Activated CD8-positive, alpha-beta memory T cell treated with anti-CD3 and anti-CD28 coated beads for 24 hours (primary cell): ENCODE measurements at places on chromosomes 6 and 20.

GRCh38 chr6:155067956-155068615, 73.0 kb downstream of the TIAM2 start:
- DNase-seq: peak; percentile 11

- DNase-seq: no peak
Measured at GRCh38 chr6:31037169-31037568, 26.9 kb downstream of the MUC22 start.

DNA sequence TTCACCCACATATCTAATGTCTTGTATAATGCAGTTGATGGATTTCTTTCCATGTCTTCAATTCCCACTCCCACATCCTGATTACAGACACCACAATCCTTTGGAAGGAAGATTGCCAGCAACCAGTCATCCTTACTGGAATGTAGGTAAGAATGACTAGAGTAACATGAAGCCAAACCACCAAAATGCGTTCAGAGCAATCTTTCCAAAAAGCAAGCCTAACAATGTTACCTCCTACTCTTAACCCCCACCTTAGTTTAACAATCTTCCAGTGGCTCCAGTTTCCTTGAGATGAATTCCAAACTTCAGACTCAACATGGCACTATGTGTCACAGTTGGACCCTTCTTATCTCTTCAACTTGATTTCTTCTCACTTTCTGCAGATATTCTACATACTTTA, 685.6 kb downstream of the DOK5 start:
- DNase-seq: no peak

DNA sequence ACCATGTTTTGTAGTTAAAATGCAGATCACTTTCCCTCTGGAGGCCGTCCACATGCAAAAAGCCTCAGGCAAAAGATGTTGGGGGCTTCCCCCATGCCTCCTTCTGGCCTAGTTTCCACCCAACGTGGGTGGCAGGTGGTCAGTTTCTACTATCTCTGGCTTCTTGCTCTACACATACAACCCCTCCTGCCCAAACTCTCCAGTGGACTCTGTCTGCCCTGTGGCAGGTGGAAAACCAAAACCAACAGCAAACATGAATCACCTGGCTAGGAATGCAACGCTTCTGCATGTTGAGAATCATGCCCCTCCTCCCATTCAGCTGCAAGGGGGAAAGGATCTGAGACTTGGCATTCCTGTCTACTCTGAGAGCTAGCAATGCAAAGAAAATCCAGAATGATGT, 94.8 kb downstream of the MBOAT1 start:
- no peak for DNase-seq

DNA sequence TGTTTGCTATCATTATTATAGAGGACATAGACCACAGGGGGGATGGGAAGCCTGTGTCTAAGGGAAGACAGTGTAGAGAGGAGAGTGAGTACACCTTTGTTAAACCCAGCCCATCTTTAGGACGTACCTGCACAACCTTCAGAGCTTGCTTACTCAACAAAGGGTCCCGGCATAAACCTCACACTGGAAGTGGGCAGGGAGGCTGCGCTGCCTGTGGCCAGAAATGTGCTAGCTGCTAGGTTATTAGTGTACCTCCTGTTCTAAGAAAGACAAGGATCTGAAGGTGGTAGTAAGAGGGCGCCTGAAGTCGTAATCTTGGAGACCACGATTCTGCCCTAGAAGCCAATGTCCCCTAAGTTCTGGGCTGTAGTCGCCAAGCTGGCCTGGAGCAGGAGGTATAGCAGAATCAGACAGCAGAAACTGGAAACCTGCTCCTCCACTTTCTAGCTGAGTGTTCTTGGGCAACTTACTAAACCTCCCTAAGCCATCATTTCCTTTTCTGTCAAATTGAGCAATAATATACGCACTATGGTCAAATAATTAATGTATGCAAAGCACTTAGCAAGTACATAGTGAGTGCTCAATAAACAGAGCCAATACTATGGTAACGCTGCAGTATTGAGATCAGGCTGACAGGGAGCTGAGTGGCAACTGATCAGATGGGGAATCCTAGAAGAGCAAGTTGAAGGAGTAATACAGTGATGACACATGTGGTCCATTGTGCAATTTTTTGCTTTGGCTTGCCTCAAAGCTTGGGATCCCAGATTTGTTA, 16.8 kb upstream of the AKIRIN2 start:
- no peak for DNase-seq

DNA sequence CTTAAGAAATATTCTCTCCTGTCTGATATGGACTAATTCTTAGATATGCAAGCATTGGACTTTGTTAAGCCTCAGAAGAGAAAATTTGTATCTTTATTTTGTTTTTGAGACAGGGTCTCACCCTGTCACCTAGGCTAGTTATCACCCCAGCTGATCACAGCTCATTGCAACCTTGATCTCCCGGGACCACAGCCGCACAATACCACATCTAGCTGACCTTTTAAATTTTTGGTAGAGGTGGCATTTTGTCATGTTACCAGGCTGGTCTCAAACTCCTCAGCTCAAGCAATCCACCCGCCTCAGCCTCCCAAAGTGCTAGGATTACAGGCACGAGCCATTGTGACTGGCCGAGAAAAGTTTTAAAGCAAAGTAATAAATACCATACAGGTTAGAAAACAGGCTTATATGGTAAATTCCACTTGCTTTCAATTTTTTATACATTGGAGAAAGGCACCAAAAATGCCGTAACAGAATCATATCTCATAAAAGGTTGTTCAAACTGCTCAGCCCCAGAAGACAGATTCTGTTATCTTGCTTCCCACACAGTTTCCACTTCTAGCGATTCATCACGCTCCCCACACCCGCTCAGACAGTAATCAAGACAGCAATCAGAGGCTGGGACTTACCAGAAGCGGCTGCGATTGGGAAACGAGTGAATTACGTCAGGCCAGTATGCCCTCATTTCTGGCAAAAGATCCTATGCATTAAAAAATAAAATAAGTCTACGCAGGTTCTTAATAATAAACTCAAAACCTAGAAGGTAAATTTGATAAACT, 13.8 kb downstream of the RNASET2 start:
- DNase-seq: peak; percentile 48
